Lower leg skin (tissue), 4 donors: ENCODE measurements at places on chromosomes 3 and 15. TPM values are rescaled to one million over a fixed set of nuclear protein-coding genes. Genes with fewer than 3 reads are reported as not detected.

DNA sequence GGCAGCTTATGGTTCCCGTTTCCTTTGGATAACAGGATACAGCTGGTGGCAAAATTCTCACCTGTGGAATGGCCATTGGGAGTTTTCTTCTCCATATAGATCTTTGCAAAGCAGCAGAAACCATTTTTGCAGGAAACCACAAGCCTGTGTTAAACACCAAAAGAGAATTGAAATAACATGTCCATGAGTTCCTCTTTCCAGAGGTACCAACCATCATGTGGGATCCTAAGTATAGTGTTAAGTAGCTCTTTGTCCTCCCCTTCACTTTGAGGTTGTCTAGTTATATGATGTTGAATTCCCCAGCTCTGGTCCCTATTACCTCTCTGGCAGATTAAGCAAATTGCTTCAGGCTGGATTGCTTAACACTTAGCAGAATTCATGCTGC lies 94.9 kb downstream of the AKAP13 start:
- no peak for DNase-seq

- DNase-seq, result no peak
Measured at GRCh38 chr3:31407665-31408064, 125.1 kb upstream of the STT3B start.

DNA sequence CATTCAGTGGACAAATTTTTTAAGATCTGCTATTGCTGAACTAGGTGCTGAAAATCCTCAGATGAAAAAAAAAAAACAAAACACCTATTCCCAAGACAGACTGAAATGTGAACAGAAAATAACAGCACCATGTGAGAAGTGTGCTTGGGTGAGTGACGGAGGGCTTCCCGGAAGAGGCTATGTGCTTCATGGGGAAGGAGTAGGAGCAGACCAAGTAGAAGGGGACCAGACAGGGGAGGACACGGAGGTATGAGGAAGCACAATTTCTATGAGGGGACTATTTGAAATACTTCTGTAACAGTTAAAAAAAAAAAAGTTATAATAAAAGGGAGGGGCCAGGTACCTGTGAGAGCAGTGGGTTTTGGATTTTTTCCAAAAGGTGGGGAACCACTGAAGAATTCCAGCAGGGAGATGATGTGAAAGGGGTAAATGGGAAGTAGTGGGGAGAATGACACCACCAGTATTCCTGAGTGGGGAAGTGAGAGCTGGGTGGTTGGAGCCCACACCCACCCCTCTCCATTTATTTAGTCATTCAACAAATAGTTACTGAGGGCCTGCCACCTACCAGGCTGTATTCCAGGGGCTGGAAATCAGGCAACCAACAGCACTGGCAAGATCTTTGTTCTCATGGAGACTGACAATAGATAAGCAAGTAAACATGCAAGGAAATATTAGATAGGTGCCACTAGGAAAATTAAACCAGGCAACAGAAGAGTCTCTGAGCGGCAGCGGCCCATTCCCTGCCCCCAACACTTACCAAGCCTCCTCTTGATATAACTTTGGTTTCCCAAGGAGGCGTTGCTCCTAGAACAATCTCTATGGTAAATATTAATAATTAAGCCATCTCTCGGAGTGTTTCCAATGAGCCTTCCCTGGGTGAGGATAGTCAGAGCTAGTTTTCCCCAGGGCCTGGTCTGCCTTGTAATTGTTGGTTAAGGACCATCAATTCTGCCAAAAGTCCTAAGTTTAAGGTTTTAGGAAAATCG lies 3.8 kb upstream of the USP3 start:
- DNase-seq, result no peak

GRCh38 chr3:42698911-42699230 lies 3.7 kb downstream of the HHATL start:
- peak; percentile 23 for DNase-seq

DNA sequence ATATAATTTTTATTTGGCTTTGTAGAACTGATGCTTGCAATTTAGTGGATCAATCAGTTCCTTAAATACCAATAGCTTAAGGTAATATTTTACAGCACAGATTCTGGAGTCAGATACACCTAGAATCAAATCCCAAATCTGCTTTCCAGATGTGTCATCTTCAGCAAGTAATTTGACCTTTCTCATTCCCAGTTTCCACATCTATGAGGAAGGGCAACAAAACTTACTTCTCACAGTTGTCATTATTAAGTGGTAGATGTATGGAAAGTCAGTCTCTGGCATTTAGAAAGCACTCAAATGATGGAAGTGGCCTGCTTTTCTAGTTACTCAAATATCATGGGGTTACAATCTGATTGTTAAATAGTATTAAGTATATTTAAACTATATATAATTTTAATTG lies 767.0 kb downstream of the CADM2 start:
- no peak for DNase-seq

GRCh38 chr3:39548282-39548681 lies 80.8 kb downstream of the MOBP start:
- DNase-seq, result no peak

GRCh38 chr15:89514186-89514585 lies 17.8 kb upstream of the RHCG start:
- DNase-seq, result no peak

DNA sequence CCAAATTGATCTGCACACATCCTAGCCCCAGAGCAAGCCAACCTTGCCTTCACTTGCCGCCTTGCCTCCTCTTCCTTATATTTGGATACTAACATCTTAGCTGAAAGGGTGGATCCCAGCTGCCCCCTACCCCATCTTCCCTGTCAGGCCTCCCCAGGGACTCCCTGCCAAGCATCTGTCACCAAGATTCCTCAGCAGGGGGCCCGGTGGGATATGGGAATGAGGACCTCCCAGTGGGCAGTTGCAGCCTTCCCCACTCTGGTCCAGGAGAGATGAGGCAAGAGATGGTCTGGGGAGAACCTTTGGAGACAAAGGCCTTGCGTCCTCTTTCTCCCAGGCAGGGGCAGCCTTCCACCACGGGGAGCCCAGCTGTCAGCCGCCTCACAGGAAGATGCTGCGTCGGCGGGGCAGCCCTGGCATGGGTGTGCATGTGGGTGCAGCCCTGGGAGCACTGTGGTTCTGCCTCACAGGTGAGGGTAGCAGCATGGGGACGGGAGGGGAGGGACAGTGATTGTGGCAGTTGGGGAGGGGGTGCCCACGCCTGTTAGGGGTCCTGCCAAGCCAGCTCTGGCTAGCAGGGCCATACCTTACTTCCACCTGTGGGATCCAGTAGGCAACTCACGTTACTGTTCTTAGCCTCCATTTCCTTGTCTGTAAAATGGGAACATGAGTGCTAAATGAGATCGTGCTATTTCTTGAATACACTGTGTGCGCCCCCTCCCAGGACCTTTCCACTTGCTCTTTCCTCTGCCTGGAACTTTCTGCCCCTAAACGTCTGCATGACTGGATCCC lies 15.3 kb downstream of the CD276 start:
- no peak for DNase-seq

GRCh38 chr3:113953677-113954076 lies 5.9 kb downstream of the ZDHHC23 start:
- no peak for DNase-seq

GRCh38 chr3:153429821-153430220 lies 267.8 kb downstream of the RAP2B start:
- DNase-seq, result no peak

- peak; percentile 60 for DNase-seq
Measured at GRCh38 chr3:107208100-107208499, 169.1 kb upstream of the CCDC54 start.

DNA sequence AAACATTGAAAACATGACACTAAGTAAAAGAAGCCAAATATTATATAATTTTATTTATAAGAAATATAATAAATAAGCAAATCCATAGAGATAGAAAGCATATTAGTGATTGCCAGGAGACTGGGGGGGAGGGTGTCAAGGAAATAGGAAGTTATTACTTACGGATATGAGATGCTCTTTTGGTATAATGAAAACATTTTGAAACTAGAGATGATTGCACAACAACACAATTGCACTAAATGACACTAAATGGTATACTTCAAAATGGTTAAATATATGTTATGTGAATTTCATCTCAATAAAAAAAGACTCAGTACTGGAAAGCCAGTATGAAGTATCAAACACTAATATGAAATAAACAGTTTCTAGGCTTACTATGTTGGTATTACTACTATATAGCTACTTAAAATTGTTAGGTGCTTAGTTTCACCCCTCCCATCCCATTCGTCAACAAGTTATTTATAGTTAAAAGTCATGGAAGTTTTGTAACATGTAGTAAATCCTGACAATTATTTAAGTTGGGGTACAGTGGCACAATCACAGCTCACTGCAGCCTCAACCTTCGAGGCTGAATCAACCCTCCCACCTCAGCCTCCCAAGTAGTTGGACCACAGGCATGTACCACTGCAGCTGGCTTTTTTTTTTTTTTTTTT lies 43.7 kb downstream of the STAG1 start:
- no peak for DNase-seq

DNA sequence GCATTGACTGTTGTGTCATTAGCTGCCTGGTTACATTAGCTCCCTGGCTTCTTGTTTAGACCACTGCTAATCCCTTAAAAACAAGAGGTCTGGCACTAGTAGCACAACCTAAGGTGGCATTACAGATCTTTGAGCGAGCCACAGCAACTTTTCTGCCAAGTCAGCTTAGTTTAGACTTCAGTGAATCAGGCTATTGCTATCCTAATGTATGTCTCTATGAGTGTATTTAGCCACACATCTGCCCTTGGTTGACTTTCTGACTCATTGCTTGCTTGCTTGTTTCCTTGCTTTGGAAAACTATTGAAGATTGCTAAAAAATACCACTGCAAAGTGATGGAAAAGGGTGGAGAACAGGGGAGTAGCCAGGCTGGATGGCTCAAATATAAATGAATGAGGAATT lies 50.2 kb downstream of the CHP1 start:
- DNase-seq, result no peak

GRCh38 chr15:70213794-70214193 lies 116.1 kb upstream of the TLE3 start:
- DNase-seq, result peak; percentile 68

DNA sequence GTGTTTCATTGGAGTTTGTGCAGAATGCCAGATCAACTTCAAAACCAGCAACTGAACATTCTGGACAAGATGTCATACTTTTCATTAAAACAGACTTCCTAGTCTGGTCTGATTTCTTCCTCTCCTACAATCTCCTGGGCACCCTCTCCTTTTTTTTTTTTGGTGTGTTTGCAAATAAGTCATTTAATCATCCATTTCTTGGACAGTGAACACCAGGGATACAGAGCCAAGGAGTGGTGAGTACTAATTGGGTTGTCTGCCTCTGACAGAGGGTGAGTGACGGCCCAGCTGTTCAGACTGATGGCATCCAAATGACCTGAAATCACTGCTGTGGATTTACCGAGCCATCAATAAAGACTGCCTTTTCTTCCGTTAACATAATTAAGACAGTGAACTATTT lies 158.0 kb downstream of the STT3B start:
- no peak for DNase-seq

DNA sequence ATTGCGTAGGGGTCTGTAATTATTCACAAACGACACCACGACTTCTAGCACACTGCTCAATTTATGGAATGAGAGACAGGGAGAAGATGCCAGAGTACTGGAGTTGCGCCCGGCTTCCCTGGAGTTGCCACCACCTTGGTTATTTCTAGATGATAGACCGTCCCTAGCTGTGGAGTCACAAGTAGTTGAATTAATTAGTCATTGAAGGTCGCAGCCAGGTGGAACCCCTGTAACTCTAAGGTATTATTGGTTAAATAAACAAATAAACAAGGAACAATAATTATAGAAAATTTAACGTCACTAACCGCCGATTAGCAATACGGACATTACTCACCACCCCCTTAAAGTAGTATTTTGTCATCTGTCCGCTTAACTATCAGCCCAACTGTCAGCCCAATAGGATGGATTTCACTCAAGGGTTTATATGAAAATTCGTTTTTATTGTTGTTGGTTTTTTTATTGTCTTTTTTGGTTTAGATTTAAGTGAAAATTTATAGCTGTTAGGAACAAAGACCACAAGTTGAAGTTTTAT lies 911 bp upstream of the AZI2 start:
- DNase-seq, result no peak

DNA sequence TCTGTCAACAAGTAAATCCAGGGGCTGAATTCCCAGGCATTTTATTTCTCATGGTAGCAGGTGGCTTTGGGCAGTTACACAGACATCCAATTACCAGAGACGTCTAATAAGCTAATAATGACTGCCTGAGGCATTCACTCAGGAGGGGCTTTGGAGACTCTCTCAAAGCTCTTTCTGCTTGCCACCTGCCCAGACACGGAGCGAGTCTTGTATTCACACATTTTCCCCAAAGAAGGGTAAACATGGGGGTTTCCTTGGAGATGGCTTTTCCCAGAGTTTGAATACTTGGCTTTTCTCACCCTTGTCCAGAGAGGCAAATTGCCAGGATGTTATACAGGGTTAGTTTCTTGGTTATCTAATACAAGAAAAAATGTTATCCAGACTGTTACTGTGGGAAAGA lies 132.6 kb downstream of the DIPK2A start:
- DNase-seq, result no peak

DNA sequence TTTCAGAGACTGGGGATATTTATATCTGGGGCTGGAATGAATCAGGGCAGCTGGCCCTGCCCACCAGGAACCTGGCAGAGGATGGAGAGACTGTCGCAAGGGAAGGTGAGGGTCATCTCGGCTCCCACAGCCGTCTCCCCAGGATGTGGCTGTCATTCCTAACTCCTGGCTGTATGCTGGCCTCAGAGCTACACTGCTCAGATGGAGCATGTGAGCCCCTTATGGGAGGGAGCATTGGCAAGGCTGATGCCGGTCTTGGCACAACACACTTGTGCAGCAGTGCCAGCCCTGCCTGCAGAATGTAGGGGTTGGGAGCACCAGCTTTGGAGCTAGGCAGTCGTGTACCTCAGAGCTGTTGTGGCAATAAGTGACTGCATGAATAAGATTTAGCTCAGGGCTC lies 5.2 kb downstream of the RCCD1 start:
- DNase-seq, result no peak

GRCh38 chr3:49493901-49494300 lies 23.8 kb downstream of the DAG1 start:
- DNase-seq, result no peak

DNA sequence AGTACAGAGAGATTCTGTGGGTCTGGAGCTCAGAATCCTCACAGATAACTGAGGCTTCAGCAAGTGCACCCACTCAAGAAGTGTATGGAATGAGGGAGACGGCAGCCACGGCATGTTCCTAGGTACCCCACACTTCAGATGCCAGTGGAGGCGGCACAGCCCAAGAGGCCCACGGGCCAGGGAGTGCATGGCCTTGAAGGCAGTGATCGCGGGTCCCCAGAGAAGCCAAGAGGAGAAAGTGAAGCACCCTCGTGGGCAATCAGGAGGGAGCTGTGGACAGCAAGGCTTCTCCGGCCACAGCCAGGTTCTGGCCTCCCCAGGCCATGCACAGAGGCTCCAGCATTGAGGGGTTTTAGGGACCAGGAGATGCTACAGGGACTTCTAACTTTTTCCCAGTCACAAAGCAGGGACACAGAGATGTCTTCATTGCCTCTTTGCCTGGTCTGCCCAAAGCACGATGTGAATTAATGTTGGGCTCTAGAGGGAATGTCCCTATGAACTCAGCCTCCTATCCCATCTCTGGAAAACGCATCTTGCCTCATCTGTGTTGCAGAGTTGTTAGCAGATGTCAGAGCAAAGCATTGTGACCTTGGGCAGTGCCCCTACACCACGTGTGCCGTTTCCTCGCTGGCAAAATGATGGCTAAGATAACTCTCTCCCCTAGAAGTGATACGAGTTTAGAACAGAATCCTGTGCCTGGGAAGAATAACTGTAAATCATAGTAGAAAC lies 2.6 kb upstream of the MAP6D1 start:
- DNase-seq, result no peak

GRCh38 chr15:40328176-40328575 lies 4.7 kb downstream of the INAFM2 start:
- DNase-seq, result no peak

The ZSCAN2 gene
- total RNA-seq, result 5.3 TPM

The GABRA5 gene
- total RNA-seq, result not detected

The BCL2A1 gene
- 0.84 TPM for total RNA-seq

The IFT122 gene
- 10.1 TPM for total RNA-seq

The HEG1 gene
- total RNA-seq, result 13.6 TPM
